ENCODE measurements at places on chromosomes 2 and 18.

- no peak for DNase-seq
These were observed 32.6 kb upstream of the NPC1 start for GRCh38 chr18:23618862-23619387.

DNA sequence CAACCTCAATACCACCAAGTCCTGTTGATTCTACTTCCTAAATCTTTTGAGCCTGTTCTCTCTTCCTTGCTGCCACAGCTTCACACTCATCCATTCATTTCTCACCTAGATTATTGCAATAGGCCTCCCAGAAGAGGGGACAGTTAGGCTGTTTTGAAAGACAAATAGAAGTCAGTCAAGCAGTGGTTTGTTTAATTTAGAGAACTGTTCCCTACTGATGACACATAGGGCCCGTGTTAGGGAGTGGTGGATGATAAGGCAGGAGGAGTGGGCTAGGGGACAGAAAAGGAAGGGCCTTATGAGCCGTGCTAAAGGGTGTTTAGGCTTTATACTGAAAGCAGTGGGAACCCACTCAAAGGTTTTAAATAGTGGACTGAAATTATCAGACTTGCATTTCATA lies 59.6 kb upstream of the ZFP36L2 start:
- DNase-seq = no peak

GRCh38 chr2:19244460-19245363 lies 113.7 kb downstream of the OSR1 start:
- no peak for DNase-seq

- DNase-seq = peak; percentile 42
These were observed 204.6 kb downstream of the CTNNA2 start for GRCh38 chr2:79717364-79718007.

- no peak for DNase-seq
These were observed 40.9 kb downstream of the GYPC start for GRCh38 chr2:126696644-126697520.

- DNase-seq = no peak
These were observed 44.9 kb downstream of the LMAN2L start for GRCh38 chr2:96694816-96695455.

DNA sequence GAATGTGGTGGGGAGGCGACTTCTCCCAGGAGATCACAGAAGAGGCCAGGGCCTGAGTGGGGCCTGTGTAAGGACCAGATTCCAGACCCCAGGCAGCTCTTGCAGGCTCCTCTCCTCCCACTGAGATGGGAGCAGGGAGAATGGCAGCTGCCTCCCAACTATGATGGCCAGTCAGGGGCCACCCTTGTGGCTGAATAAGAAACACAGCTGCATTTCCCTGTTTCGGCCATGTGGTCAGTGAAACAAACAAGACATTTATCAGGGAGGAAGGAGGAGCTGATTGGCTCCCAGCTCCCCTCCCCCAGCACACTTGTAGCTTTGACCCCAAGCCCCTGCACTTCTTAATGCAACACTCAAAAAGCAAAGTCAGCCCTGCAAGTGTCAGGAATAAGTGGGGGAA lies 143.5 kb downstream of the CELF4 start:
- DNase-seq = no peak

GRCh38 chr2:221308507-221309066 lies 263.5 kb downstream of the EPHA4 start:
- no peak for DNase-seq

DNA sequence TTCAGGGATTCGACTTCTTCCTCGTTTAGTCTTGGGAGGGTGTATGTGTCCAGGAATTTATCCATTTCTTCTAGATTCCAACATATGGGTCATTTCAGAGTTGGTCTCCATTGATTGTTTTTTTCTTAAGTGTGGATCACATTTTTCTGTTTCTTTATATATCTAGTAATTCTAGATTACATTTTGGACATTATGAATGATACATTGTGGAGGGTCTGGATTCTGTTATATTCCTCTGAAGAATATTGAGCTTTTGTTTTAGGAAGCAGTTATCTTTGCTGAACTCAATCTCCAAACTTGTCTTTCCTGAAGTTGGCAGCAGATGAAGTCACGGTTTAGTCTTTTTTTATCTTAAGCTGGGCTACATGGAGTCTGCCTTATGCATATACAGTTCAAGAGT lies 9.3 kb downstream of the FAM228B start:
- DNase-seq = no peak

DNA sequence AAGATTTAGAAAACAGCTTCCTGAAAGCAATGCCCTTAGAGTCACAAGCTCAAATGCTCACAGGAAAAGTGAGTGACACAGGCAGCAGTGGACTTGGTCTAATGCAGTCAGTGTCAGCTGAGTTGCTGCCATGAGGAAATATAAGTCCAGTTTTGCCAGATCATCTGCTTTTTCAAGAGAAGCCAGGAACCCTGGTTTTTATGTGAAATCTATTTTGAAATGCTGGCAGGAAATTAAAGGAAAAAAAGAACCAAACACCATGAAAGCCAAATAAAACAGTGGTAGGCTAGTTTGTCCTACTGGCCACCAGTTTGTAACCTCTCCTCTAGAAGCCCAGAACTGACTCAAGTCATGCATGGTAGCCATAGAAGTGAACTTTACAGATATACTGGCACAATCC lies 109.2 kb downstream of the THADA start:
- no peak for DNase-seq

- peak; percentile 81 for DNase-seq
These were observed 5.8 kb downstream of the XRCC5 start for GRCh38 chr2:216114714-216115531.

- DNase-seq = no peak
These were observed 1277.0 kb upstream of the SLC39A10 start for GRCh38 chr2:194380011-194380410.
